ENCODE measurements at places on chromosomes 11 and 22.
A peak's percentile ranks its signal among the peaks of the same experiment; 100 is the strongest.

DNA sequence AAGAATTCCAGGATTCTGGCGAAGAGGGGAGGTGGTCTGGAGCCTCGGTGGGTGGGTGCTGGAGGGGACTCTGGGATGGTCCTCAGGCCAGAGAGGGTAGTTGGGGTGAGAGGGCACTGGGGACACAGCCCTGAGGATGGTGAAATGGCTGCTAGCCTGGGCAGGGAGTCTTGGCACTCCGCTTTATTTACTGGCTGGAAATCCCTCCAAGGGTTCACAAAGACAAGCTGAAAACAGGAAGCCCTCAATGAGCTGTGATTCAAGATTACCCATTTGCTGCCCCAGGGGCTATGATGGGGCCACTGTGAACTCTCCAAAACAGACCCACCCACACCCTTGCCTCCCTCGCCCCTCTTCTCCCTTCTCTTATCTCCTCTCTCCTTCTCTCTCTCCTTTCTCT, 71.9 kb downstream of the FBXO7 start:
- no peaks in the 10 kb centered on the region for H3K36me3 ChIP-seq
- no peak overlapping the region for H3K27ac ChIP-seq
- H3K4me1 ChIP-seq = no peaks in the 10 kb centered on the region
- H3K27me3 ChIP-seq = no peaks in the 10 kb centered on the region
- no peak for DNase-seq
- no peak overlapping the region for H3K4me3 ChIP-seq

GRCh38 chr11:126753990-126754389, 246.6 kb downstream of the KIRREL3 start:
- H3K36me3 ChIP-seq = no peaks in the 10 kb centered on the region
- no peaks in the 10 kb centered on the region for H3K4me1 ChIP-seq
- H3K27me3 ChIP-seq = peaks cover 8% of the 10 kb centered on the region
- H3K4me3 ChIP-seq = no peak overlapping the region

GRCh38 chr11:32905028-32905667, 12.5 kb downstream of the QSER1 start:
- no peak overlapping the region for H3K4me3 ChIP-seq
- peaks cover 7% of the 10 kb centered on the region for H3K36me3 ChIP-seq
- no peak overlapping the region for H3K27ac ChIP-seq
- H3K27me3 ChIP-seq = no peaks in the 10 kb centered on the region
- DNase-seq = no peak

- peaks cover 19% of the 10 kb centered on the region for H3K27me3 ChIP-seq
- no peaks in the 10 kb centered on the region for H3K4me1 ChIP-seq
- no peaks in the 10 kb centered on the region for H3K36me3 ChIP-seq
- DNase-seq = no peak
Measured at GRCh38 chr11:4926608-4927007, 2.5 kb upstream of the OR51G1 start.

- H3K4me3 ChIP-seq = no peak overlapping the region
- no peak overlapping the region for H3K27ac ChIP-seq
- H3K27me3 ChIP-seq = no peaks in the 10 kb centered on the region
- no peak for DNase-seq
- H3K36me3 ChIP-seq = no peaks in the 10 kb centered on the region
Measured at GRCh38 chr11:26805001-26805400, 83.1 kb upstream of the SLC5A12 start.

- peaks cover 25% of the 10 kb centered on the region for H3K4me1 ChIP-seq
- DNase-seq = no peak
- peak overlapping the region; percentile 56 for H3K4me3 ChIP-seq
- no peak overlapping the region for H3K27ac ChIP-seq
- peaks cover 21% of the 10 kb centered on the region for H3K27me3 ChIP-seq
- peaks cover 38% of the 10 kb centered on the region for H3K36me3 ChIP-seq
Measured at GRCh38 chr11:63998558-63999348, 12.5 kb downstream of the OTUB1 start.

DNA sequence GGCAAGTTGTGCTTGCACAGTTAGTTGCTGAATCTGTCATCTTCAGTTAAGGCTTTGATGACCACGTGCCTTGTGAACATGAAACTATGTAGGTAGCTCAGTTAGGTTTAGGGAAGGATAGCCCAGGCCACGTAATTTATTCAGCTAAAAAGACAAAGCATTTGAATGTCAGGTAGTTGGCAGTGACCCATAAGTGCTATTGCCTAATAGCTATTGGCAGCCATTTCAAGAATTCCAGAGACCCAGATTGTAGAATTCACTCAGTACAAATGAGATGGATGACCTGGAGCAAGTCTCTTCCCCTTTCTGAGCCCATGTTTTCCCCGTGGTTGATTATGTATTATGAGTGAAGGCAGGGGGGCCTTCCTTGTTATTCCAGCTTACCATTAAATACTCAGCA, 265.3 kb upstream of the ANO5 start:
- DNase-seq = no peak
- H3K4me3 ChIP-seq = no peak overlapping the region
- H3K27ac ChIP-seq = no peak overlapping the region
- H3K27me3 ChIP-seq = no peaks in the 10 kb centered on the region
- H3K36me3 ChIP-seq = no peaks in the 10 kb centered on the region

All from stimulated activated naive B cell treated with anti-CD40 and anti-IgM and Interleukin-4, amounts not matched to agents 10 μg/mL and 1 μg/mL and 100 μg/mL, for 72 hours (primary cell).